ENCODE measurements at places on chromosomes 12 and 14. TPM values are rescaled to one million over a fixed set of nuclear protein-coding genes. Genes with fewer than 3 reads are reported as not detected.

LMO3 gene
- total RNA-seq = 654 TPM

LRTM2 gene
- 2.2 TPM for total RNA-seq

AMDHD1 gene
- 0.25 TPM for total RNA-seq

TMEM30B gene
- 0.49 TPM for total RNA-seq

SALL2 gene
- 26.3 TPM for total RNA-seq

GLS2 gene
- total RNA-seq = 4.2 TPM

IAPP gene
- total RNA-seq = under 0.01 TPM

GALNT16 gene
- 8.1 TPM for total RNA-seq

AHNAK2 gene
- total RNA-seq = 34.4 TPM

CD27 gene
- 0.25 TPM for total RNA-seq

SPX gene
- total RNA-seq = 0.25 TPM

PRR4 gene
- total RNA-seq = 0.98 TPM

GPD1 gene
- total RNA-seq = 15.2 TPM

SIRT4 gene
- total RNA-seq = 3.9 TPM

PUS1 gene
- 3.9 TPM for total RNA-seq

TAS2R7 gene
- total RNA-seq = not detected

CDCA3 gene
- total RNA-seq = 2.7 TPM

MGP gene
- total RNA-seq = 12.0 TPM

KRT79 gene
- not detected for total RNA-seq

TC2N gene
- 4.4 TPM for total RNA-seq

PTPRO gene
- total RNA-seq = 209 TPM

COL2A1 gene
- total RNA-seq = 0.74 TPM

WNT1 gene
- not detected for total RNA-seq

DTX1 gene
- total RNA-seq = 34.9 TPM

EIF2B1 gene
- 31.2 TPM for total RNA-seq

GPR137C gene
- 32.7 TPM for total RNA-seq

KCNMB4 gene
- total RNA-seq = 32.0 TPM

PLEK2 gene
- not detected for total RNA-seq

Data from temporal lobe (tissue), 4 donors.